ENCODE measurements at places on chromosomes 12 and 14.

DNA sequence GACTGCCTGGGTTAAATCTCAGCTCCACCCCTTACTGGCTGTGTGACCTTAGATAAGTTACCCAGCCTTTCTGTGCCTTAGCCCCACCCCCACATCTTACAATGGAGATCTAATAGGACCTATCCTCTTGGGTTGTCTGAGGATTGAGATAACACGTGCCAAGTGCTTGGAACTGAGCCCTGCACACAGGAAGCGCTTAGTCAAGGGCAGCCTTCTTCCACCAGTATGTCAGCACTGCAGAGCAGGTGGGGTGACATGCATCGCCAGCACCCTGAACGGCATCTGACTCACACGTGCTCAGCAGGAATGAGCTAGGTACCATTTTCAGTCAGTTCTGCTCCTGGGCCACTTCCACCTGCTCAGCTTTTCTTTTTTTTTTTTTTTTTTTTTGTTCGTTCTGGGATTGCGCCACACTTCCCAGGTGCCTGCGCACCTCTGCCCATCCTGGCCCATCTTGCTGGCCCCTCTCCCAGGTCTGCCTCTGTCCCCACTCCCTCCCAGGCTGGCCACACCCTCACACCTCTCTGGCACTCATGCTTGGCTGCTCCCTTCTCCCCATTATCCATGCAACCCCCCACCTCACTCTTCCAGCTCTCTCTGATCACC lies 19.6 kb downstream of the LGMN start:
- no peak for DNase-seq

DNA sequence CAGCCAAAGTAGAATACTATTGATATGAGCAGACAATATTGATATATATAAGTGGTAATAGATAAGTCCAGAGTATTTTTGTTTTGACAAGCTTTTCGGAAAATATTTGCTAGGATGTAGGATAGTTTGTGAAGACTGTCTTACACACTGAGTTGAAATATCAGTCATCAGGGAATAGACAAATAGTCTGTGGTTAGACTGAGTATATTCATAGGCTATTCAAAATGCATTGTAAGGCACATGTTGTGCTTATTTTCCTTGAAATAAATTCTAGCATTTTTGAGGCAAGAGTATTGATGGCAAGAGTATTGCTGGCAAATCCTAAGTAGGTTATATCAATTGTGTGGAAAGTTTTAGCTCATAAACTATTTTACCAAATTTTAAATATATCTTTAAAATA lies 201.1 kb downstream of the LRIG3 start:
- no peak for DNase-seq

DNA sequence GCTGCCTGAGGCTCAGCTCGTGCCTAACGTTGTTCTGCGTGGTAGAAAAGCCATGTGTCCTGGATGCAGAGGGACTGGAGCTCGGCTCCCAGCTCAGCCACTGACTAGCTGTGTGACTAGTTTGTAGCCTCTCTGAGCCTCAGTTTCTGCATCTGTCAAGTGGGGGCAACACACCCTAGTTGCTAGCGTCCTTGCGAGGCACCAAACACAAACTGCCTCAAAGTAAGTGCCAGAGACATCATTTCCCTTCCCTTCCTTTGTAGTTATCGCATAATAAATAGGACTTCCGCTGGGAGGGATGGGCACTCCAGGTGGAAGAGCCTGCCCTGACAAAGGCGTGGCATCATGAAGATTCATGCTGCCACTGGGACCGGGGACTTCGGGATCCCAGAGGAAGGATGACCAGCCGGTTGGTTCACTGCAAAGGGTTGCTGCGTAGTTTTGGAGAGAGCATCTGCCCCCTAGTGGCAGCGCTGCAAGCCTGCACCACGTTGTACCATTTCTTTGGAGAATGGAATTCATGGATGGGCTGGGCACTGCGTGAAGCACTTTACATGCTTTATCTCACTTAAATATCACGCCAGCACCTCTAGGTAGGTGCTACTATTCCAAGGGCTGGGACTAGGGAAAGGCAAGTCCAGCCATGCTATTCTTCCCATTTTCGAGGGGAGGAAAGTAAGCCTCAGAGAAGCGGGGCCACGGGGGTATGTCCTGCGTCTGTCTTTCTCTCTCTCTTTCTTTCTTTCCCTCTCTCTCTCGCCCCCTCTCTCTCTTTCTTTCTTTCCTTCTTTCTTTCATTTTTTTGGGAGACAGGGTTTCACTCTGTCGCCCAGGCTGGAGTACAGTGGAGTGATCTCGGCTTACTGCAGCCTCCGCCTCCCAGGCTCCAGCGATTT lies 4.6 kb downstream of the CCDC197 start:
- DNase-seq, result no peak

- peak; percentile 42 for DNase-seq
Measured at GRCh38 chr14:23631702-23632460, 4.3 kb upstream of the DHRS2 start.

DNA sequence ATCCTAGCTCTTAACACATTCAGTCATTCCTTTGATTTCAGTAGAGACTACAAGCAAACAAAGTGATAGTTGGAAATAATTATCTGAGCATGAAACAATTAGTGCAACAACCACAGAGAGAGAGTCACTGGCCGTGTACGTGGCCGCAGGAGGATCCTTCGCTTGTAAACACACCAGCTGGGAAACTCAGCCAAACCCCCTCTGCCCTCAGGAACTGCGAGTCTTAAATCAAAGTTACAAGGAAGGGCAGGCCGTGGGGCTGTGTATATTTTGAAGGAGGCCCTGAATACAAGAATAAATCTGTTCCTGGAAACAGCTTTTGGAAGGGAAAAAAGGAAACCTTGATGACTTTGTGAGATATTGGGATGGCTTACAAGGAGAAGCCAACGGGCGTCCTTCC lies 164.5 kb downstream of the ANO2 start:
- DNase-seq, result no peak

- DNase-seq, result no peak
Measured at GRCh38 chr12:107431942-107432341, 253.7 kb upstream of the PWP1 start.

DNA sequence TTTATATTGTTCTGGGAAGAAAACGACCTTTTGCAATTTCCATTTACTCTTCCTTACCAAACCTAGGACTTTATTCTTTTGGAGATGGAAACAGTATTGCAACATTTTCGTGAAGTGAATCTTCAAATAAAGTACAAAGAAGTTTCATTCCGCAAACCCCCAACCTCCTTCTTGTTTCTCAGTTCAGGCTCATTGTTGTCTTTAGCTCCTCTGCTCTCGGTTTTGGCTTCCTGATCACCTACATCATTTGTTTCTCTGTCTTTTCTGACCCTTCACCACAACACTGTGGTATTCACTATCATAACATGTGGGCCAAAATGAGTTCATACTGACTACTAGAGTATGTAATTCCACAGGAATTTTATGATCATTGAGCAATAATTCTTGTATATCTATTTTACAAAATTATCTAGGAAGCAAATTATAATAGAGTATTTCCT lies 266.8 kb downstream of the ADAMTS20 start:
- no peak for DNase-seq

DNA sequence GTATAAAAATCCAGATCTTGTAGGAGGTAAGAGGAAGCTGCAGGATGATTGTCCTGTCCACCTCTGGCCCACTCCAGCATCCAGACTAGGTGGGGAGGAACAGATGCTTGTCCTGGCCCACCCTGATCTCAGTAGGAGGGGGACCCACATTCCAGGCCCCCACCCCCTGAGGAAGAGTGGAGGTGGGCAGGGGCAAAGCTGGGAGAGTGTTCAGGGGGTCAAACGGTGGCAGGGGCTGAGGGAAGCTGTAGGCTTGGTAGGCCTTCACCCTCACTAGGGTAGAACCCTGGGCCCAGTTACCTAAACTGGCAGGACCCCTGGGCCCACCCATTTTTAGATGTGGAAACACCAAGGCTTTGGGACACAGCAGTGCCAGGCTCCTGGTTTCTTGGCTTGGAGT lies 4.1 kb downstream of the SLC48A1 start:
- no peak for DNase-seq

DNA sequence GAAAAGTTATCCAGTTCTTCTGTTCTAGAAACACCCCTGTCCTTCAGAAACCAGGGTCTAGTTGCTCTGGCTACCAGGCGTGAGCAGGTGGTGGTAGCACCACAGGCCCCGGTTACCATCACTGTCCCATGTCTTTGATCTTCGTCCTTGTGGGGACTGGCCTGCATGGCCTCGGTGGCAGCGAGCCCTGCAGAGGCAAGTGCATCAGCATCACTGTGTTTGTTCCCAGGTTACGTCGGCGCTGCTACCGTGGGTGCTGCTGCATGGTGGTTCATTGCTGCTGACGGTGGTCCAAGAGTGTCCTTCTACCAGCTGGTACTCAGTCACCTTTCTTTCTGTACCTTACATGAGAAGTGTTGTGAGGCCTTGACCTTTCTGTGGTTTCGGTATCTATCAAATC lies 58.9 kb downstream of the ANAPC7 start:
- DNase-seq, result no peak

- no peak for DNase-seq
Measured at GRCh38 chr12:93776581-93777018, 99.4 kb downstream of the CRADD start.

DNA sequence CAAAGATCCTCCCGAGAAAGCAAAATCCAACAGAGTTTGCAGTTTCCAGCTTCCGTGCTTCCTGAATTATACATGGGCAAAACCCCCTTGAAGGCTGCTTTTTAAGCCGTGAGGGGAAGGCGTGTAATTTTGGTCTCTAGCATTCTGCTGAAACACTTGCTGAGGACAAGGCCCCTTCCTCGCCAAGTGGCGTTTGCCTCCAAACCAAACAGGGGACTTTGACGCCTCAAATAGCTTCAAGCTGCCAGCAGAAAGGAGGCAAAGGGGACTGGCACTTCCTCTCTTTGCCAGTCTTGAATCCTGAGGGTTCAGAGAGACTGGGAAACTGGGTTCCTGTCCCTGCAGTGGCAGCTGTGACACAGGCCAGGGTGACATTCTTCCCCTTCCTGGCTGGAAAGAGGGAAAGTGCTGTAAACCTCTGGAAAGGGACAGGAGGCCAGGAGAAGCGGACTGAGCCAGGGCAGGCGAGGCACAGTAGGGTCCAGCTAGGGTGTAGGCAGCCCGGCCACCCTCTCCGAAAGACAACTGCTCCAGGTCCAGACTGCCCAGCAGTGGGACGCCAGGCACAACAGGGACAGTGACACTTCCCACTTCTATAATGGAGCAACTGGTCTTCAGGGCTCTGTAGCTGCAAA lies 96.2 kb upstream of the MED13L start:
- DNase-seq, result peak; percentile 11

GRCh38 chr12:54442099-54442498 lies 23.0 kb upstream of the ITGA5 start:
- DNase-seq, result no peak

- no peak for DNase-seq
Measured at GRCh38 chr14:106831322-106831720, 1304.9 kb downstream of the TMEM121 start.

DNA sequence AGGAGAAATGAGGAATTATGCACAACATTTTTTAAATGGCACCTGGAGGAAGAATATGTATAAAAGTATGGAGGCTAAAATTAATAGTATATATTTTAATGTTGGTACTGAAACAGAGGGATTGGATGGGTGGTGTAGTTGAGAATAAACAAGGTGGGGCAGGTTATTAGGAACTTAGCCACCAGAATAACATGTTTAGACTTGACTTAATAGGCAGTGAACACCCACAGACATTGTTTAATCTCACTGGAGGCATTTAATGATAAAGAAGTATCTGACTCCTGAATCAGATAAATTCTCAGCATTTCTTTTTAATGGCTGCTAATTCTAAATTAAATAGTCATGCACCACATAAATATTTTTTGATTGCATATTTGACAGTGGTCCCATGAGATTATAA lies 139.7 kb downstream of the CNTN1 start:
- DNase-seq, result no peak

GRCh38 chr14:71625175-71625574 lies 307.1 kb upstream of the RGS6 start:
- DNase-seq, result no peak

DNA sequence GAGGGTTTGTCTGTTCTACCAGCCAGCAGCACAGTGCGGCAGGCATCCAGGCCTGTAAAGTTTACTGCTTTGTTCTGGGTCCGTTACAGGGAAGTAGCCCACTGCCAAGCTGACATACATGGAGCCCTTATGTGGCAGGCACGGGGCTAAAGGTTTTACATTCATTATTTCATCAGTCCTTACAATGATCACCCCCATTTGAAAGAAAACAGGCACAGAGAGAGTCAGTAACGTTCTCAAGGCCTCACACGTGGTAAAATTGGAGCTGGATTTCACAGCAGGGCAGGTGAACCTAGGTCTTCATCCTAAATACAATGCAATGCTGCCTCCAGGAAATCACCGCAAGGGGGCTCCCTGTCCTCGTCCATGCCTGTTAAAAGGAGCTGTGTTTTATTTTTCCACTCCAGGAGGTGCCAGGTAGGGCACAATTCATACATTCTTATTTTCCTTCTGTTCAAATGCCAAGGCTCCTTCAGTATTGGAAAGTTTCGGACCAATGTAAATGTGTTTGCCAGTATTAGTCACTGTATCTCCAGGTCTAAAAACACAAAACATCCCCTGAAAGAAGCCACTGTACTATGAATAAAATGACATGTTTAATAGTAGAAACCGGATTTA lies 172.2 kb upstream of the GZMB start:
- no peak for DNase-seq

GRCh38 chr14:23580948-23581281 lies 2.3 kb upstream of the JPH4 start:
- DNase-seq, result no peak

- DNase-seq, result peak; percentile 2
Measured at GRCh38 chr12:46368138-46368537, 4.4 kb downstream of the SLC38A2 start.

DNA sequence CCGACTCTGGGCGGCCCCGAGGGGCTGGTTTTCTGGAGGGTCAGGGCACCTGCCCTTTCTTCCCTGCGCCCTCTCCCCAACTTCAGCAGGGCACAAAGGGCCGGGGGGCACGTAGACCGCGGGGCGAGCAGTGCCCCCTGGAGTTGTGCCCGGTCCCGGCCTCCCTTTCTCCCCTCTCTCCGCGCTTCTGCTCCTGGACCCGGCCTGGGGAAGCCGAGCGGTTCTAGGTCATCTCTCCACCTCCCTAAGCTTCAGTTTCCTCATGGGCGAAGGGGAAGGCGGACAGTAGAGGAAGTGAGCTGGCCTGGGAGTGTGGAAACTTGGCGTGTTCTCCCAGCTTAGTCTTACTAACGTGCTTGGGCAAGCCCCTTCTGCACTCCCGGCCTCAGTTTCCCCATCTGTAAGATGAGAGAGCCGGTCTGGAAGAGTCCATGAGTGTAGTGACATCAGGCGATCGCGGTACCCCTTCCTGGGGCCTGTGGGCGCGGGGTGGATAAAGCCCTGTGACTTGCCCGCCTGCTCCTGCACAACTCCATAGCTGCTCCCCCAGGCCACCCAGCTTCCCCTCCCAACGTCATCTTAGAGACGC lies 158.6 kb upstream of the PARP11 start:
- DNase-seq, result no peak

DNA sequence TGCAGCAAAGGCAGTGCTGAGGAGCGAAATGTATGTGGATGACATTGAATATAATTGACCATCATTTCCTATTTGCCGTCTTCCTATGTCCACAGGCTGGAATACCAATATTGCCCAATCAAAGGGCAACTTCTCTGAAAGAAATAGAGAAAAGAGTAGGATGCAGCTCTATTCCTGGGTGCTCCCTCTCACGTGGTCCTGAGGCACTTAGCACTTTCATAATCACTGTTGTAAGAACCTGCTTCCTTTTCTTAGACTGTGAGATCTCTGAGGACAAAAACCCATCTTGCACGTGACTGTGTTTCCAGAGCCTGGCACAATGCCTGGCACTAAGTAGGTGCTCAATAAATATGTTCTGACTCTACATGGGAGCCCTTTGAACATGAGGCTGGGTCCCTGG lies 122.7 kb upstream of the CPM start:
- DNase-seq, result no peak
